ENCODE measurements at places on chromosomes 5 and 9.

GRCh38 chr5:50325237-50325832 lies 115.8 kb downstream of the EMB start:
- DNase-seq, result no peak

DNA sequence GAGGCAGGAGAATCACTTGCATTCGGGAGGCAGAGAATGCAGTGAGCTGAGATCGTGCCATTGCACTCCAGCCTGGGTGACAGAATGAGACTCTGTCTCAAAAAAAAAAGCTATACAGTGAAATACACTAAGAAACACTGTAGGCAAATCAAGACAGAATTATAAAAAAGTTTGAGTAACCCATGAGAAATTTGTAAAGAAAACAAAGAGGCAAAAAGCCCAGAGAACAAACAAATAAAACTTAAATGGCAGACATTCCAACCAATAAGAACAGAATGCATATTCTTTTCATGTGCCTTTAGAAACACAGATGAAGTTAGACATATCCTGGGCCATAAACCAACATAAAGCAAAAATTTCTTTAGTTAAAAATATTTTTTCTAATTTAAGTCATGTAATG lies 30.6 kb downstream of the ZNF169 start:
- no peak for DNase-seq

DNA sequence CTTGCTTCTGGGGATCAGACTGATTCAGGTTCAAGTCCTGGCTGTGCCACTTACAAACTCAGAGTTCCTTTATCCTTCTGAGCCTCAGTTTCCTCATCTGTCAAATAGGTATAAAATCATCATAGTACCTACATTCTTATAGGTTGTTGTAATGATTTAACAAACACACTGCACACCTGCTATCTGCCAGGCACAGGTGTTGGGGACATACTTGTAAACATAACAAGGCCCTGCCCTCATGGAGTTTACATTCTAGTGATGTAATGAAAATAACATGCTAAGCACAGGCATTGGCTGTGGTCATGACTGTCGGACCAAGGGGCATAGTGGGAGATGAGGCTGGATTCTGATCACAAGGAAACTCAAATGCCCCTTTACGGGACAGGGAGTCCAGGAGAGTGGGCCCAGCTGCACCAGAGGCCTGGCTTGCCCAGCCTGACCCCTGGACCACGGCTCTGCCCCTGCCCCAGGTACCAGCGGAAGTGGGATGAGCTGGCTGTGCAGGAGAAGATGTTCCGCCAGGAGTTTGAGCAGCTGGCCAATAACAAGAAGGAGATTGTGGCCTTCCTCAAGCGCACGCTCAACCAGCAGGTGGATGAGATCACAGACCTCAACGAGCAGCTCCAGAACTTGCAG lies 2.3 kb downstream of the CFAP157 start:
- no peak for DNase-seq

- no peak for DNase-seq
Observed at GRCh38 chr9:36433386-36433785, 33.3 kb upstream of the RNF38 start.

DNA sequence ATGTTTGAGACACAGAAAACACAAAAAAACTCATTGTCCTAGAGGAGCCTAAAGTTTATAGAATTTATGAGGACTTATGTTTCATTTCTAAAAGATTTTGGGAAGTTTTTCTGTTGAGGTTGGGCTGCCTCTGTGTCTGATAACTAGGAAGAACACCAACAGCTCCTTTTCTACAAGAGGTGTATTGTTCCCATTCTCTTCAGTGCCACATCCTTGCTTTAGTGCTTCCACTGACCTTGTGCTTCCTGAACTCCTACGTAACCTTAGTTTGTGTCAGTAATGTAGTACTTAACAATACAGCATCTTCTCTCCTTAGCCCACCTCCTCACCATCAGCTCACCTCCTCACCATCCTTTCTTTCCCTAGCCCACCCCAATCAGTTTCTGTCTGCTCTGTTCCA lies 117.3 kb upstream of the TNC start:
- no peak for DNase-seq

- DNase-seq, result no peak
Observed at GRCh38 chr5:88393716-88394535, 125.3 kb upstream of the TMEM161B start.

DNA sequence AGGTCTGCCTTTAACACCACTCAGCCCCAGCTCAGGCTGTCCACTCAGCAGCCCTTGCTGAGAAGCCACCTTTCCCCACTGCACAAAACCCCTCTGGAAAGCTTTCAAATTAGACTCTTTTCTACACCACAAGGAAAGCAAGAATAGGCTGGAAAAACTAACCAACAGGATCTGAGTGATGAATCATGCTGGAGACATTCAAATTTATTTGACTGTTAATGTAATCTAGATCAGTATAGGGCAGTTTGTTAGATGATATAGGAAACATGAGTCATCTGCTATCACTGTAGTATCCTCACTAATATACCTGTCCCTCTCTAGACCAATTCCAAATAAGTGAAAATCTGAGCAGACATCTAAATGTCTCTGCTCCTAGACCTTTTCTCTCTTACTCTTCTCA lies 127.8 kb upstream of the PAM start:
- no peak for DNase-seq

GRCh38 chr5:146732962-146733361 lies 145.6 kb downstream of the PPP2R2B start:
- DNase-seq, result no peak
